Renal cortex interstitium (tissue), 15 donors: ENCODE measurements at places on chromosomes 5 and 9. TPM values are rescaled to one million over a fixed set of nuclear protein-coding genes. Genes with fewer than 3 reads are reported as not detected.

The STPG3 gene
- polyA plus RNA-seq, result 2.2 TPM

The GPR151 gene
- polyA plus RNA-seq, result not detected

The ADRB2 gene
- polyA plus RNA-seq, result 0.23 TPM

DNA sequence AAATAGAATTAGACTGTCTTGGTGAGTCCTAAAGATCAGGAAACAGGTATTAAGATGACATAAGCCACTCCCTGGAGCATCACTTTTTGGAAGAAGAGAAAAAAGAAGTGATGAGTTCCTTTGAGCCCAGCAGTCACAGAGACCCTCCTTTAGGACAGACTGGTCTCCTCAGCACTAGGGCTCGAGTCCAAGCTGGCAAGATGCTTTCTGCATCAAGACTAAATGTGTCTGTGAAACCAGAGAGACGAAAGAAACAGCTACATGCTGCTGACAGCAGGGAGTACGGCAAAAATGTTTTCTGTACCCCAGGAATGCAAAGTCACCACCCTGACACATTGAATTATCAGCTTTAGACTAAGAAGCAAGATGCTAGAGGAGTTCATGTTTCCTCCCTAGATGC lies 184.5 kb downstream of the CRB2 start:
- no peak for DNase-seq

DNA sequence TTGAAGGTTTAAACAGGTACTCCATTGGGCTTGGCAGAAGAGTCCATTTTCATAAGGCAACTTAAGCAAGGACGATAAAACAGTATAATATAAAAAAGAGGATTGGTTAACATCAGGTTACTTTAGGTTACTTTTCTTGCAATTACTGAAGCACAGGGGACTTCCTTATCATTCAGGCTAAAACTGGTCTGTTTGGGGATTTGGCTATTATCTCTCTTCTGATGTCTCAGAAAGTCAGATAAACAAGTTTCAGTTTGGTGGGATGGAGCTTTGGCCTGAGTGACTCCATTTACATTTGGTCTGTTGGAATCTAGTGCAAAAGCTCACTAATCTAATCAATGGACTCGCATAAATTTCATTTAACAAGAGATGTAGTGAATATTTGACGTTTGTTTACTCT lies 8.0 kb downstream of the GAPT start:
- no peak for DNase-seq

GRCh38 chr5:1121044-1121443 lies 9.2 kb upstream of the SLC12A7 start:
- DNase-seq, result no peak

DNA sequence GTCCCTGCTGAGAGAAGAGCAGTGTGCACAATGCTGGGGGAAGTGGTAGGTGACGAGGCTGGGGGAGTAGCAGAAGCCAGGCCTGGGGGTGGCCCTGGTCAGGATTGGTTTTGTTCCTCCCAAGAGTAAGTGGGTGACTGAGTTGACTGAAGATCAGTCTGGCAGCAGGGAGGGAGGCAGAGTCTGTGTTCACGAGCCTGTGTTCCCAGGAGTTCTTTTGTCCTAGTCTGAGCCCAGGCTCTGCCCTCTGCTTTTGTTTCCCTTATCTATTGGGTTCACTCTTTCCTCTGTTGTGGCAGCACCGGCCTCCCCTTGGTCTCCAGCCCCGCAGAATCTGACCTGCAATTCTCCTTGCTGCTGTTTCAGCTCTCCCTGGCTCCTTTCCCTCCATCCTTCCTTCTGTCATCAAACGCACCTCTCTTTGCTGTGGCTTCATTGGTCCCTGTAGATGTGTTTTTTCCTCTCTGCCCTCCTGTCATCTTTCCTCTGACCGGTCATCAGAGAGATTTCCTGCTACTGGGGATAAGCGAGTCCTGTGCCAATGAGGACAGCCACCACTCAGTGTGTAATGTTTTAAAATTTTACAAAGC lies 607.4 kb downstream of the KIF4B start:
- no peak for DNase-seq

The GPRIN1 gene
- 2.3 TPM for polyA plus RNA-seq

DNA sequence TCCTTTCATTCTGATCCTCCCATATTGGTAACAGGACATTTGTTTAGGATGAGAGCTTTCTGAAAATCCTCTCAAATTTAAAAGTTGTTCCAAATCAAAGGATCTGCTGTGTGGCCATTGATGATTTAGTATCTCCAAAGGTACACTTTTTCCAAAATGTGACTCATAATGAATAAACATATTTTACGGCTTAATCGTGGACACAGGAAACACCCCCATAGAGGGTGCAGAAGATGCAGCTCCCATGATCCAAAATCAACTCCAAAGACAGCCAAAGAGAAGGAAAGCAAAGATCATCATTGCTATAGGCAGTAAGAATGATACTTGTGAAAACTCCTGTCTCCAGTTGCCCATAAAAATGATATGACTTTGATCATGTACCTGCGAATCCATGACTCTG lies 239.7 kb downstream of the PIK3R1 start:
- no peak for DNase-seq

- DNase-seq, result no peak
These were observed 72.6 kb upstream of the GALNT10 start for GRCh38 chr5:154117930-154118329.

The ACTBL2 gene
- polyA plus RNA-seq, result not detected

The PTGES gene
- 4.0 TPM for polyA plus RNA-seq

DNA sequence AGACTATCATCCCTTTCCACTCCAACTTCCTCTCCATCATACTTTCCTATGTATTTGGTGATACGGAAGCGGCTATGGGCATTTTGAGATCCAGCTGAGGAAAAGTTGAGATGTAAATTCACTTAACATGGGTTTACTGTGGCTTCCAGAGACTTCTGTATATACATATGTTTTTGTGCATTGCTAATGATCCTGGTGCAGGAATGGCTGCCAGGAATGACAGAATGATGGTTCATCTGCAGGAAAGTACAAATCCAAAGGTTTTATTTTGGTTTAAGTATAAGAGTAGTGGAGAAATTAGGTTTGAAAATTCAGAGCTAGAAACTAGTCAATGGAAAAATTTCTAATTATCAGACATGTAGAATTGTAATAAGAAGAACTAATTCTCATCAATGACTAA lies 95.0 kb upstream of the PAM start:
- no peak for DNase-seq

GRCh38 chr5:22102823-22103359 lies 750.3 kb downstream of the CDH12 start:
- no peak for DNase-seq

- DNase-seq, result no peak
These were observed 60.6 kb upstream of the FNIP1 start for GRCh38 chr5:131857388-131857787.

DNA sequence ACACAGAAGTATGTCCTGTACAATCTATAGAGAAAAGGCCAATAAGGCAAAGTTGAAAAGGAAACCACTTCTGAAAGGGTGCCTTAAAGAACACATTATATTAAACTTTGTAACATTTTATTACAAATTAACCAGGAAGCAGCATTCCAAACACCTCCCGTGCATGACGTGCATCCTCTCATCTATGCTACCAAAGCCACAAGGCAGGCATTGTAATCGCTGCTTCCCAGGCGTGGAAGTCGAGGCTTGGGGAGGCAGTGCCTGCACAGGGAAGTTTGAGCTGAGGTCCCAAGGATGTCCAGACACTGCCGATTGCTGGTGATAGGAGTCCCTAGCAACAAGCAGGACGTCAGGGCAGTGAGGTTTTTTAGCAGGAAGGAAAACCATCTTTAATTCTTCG lies 44.3 kb upstream of the BARHL1 start:
- no peak for DNase-seq

GRCh38 chr5:159912033-159912800 lies 4.1 kb upstream of the ADRA1B start:
- DNase-seq, result no peak

The LCN9 gene
- not detected for polyA plus RNA-seq

- DNase-seq, result no peak
These were observed 93.3 kb downstream of the GTF3C4 start for GRCh38 chr9:132763574-132763973.

GRCh38 chr5:141413540-141414069 lies 818 bp downstream of the PCDHGA10 start:
- DNase-seq, result no peak

The IGFBPL1 gene
- polyA plus RNA-seq, result 1.4 TPM

DNA sequence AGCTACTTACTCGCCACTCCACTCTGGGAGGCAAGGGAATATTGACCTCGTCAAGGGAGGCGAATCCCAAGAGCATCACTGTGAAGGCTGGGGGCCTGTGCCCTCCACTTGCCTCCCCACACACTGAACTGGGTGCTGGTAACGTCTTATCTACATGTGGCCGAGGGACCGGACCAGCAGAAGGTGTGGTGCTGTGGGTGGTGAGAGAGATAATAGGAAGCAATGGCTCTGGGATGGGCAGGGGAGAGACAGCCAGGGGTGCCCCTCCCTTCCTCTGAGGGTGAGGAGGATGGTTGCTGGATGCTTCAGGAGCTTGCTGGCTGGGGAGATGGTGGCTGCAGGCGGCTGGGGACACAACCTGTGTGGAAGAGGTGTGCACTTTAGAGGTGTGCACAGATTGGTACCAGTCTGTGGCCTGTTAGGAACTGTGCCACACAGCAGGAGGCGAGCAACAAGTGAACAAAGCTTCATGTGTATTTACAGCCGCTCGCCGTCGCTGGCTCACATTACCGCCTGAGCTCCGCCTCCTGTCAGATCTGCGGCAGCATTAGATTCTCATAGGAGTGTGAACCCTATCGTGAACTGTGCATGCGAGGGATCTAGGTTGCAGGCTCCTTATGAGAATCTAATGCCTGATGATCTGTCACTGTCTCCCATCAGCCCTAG lies 100.3 kb downstream of the ENTREP1 start:
- no peak for DNase-seq

DNA sequence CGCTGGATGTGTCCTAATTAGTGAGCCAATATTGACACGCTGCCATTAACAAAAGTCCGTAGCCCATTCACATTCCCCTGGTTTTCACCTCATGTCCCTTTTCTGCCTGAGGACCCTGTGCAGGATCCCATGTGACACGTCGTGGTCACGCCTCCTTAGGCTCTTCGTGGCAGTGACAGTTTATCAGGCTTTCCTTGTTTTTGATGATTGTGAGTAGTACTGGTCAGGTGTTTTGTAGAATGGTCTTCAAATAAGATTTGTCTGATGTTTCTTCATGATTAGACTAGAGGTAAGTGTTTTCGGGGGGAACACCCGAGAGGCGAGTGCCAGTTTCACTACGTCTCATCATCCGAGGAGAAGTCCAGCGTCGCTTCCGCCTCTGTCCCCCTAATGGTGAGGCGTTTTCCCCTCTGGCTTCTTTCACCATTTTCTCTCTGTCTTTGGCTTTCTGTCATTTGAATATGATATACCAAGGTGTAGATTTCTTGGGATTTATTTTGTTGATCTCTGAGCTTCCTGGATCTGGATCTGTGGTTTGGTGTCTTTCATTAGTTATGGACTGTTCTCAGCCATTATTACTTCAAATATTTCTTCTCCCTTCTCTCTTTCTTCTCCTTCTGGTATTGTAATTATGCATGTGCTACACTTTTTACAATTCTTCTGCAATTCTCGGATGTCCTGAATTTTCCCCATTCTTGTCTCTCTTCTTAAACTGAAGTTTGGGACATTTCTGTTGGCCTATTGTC lies 57.3 kb downstream of the TRIP13 start:
- DNase-seq, result no peak

The RALGDS gene
- polyA plus RNA-seq, result 44.4 TPM

- peak; percentile 11 for DNase-seq
These were observed 126.7 kb downstream of the SLC25A46 start for GRCh38 chr5:110865400-110866094.
